ENCODE measurements at places on chromosomes 1 and 21.

DNA sequence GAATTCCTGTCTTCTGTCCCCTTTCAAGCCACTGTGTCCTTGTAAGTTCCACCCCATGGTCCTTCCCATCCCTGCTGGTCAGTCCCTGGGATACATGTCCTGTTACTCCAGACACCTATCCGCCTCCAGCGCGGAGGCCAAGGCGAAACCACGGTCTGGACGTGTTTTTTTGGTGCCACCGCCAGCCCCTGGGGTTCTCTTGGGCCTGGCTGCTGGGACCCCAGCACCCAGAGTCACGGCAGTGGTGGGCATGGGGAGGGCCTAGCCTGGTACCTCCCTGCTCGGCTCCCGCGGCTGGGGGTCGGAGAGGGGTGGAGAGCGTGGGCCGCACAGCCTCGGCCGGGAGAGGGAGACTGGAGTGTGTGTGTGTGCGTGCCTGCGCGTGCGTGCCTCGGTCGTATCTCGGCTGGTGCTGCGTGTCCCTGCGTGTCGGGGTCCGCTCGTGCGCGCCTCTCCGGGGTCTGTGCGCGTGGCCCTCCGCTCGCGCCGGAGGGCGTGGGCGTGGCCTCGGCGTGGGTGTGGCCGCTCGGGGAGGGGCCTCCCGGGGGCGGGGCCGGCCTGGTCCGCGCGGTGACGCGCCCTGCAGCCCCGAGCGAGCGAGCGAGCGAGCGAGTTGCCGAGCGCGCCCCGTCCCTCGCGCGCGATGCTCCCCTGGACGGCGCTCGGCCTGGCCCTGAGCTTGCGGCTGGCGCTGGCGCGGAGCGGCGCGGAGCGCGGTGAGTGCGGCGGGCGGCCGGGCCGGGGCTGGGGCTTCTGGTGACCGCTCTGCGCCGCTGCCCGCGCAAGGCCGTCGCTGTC lies at the start of gene VWA1:
VWA1 (plus strand) TSS at position 585 of the 798 bp plus-strand sequence; CDS start at position 644, 59 bp downstream.
- no peak for DNase-seq

DNA sequence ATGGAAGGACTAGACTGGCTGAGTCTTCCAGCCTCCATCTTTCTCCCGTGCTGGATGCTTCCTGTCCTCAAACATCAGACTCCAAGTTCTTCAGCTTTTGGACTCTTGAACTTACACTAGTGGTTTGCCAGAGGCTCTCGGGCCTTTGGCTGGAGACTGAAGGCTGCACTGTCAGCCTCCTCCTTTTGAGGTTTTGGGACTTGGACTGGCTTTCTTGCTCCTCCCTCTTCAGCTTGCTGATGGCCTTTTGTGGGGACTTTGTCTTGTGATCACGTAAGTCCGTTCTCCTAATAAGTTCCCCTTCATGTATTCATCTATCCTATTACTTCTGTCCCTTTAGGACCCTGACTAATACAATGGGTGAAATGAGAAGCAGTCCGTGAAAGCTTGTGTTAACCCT lies 196.4 kb downstream of the KAZN start:
- no peak for DNase-seq

DNA sequence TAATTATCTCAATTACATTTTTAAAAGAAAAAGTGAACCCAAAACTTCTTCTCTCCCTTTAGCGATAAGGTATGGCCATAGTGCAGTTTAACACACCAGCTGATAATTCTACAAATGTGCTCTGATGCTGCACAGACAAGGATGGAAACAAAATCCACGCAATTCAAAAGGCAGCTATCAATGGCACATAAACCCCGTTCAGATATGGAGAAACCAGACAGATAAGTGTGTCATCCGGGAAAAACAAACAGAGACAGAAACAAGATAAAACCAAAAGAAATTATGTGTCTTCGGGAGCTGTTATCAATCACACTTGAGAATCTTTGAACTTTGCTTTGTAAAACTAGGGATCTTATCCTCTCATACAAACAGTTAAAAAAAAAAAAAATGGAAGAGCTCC lies 73.6 kb downstream of the SIPA1L2 start:
- DNase-seq = no peak

GRCh38 chr21:37257511-37257966 lies 9.6 kb downstream of the VPS26C start:
- no peak for DNase-seq

DNA sequence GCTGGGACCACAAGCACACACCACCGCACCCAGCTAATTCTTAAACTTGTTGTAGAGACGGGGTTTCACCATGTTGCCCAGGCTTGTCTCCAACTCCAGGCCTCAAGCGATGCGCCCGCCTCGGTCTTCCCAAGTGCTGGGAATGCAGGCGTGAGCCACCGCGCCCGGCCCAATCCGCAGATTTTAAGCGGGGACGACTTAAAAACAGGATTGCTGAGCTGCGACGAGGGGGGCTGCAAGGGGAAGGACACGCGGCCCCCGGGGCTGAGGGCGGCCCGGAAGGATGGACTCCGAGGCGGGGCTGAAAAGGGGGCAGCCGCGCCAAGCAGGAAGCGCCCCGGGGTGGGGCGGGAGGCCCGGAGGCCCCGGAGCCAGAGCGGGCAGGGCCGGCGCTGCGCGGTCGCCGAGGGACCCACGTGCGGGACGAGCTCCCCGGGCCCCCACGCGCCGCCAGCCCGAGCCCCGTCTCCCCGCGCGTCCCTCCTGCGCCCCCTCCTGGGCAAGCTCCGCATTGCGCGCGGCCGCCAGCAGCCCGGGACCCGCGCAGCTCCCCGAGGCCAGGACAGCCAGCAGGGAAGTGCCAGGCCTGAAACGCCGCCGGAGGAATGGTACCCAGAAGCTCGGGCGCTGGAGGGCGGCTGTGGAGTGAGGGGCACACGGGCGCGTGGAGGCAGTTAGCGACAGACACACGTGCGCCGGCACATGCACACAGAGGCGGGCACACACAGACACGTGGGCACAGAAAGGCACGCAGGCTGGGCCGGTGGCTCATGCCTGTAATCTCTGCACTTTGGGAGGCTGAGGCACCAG lies 5.5 kb upstream of the PRKCZ start:
- no peak for DNase-seq

DNA sequence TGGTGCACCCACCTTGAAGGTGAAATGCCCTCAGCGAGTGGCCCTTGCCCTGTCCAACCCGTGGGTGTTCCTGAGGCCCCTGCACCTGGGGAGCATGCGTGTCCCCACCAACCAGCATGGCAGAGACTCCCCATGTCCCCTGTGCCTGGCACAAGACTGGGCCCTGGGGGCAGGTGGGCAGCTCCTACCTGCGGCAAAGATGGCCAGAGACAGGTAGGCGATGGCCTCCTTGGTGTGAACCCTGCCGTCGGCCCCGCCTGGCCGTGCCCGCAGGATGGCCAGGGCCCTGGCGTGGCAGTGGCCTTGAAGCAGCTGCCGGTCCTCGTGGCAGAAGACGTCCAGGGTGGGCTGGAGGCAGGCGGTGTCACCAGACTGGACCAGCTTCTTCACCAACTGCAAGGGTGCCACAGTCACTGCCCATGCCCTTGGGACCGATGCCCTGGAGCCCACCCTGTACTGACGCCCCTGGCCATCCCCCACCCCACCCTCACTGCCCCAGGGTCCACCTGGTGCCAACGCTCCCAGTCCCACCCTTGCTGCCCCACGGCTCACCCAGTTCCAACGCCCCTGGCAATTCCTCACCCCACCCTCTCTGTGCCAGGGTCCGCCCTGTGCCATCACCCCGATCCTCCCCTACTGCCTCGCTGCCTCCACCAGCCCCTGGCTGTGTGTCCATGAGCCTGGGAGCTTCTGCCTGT lies 15.7 kb downstream of the TTC34 start:
- DNase-seq = no peak

DNA sequence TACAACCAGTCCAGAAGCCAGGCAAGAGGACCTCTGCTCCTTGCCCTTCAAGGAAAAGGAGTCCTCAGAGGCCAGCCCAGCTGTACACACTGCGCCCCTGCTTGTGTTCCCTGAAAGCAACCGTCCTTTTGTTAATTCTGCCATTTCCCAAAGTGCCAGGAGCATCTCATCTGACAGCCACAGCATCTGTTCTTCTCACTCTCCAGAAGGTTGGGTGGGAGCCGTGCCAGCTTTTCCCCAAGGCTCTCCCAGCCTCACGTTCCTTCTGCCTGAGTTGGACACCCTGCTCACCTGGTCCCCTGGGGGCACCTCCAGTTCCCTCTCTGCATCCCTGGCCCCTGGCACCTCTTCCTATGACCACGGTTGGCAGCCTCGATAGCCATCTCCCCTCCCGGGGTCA lies 10.5 kb upstream of the CNTN2 start:
- no peak for DNase-seq

DNA sequence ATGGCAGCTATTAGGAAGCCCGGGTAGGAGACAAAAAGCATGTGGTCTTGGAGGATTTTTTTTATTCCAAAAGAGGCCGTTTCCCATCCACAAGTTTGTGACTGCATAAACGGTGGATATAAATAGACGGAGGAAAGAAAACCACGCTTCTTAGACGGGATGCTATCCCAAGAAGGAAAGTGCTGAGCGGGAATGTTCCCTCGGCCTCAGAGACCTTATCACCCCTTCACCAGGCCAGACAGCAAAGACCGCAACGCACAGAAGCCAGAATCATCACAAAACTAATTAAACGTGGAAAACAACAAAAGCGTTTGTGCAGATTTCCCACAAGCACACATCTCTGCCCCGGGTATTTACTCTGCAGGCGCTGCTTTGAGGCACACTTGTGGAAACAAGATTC lies 43.2 kb downstream of the HLCS start:
- DNase-seq = no peak

- no peak for DNase-seq
Observed at GRCh38 chr1:64956733-64957441, 9.5 kb downstream of the JAK1 start.

- no peak for DNase-seq
Observed at GRCh38 chr1:232789651-232790050, 15.6 kb upstream of the MAP10 start.

GRCh38 chr1:25523542-25523941 lies 19.9 kb upstream of the LDLRAP1 start:
- no peak for DNase-seq

DNA sequence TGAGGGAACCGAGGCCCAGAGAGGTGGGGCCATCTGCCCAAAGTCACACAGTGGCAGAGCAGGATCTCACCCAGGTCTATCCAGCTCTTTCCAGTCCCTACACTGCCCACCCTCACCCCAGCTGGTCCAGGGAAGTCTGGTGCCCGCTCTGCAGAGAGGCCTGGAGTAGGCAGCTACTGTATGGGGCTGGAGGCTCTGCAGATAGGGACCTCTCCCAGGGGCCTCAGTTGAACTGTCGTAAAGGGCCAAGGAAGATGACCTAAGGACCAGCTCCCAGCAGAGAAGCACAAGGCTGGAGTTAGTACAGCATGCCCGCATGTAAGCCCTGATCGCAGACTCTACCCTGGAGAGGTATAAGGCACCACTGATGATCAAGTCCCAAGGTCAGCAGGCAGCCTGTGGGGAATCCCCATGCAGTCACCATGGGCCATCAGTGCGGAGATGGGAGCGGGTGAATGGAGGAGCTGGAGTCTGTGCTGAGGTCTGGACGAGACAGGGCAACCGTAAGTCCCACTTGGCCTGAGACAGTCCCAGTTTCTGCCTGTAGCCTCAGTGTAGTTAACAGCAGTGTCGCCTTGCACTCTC lies 320.2 kb downstream of the MATN1 start:
- DNase-seq = no peak

- no peak for DNase-seq
Observed at GRCh38 chr1:53303243-53303642, 24.6 kb downstream of the LRP8 start.

GRCh38 chr1:65330021-65330420 lies 20.7 kb downstream of the DNAJC6 start:
- DNase-seq = no peak

DNA sequence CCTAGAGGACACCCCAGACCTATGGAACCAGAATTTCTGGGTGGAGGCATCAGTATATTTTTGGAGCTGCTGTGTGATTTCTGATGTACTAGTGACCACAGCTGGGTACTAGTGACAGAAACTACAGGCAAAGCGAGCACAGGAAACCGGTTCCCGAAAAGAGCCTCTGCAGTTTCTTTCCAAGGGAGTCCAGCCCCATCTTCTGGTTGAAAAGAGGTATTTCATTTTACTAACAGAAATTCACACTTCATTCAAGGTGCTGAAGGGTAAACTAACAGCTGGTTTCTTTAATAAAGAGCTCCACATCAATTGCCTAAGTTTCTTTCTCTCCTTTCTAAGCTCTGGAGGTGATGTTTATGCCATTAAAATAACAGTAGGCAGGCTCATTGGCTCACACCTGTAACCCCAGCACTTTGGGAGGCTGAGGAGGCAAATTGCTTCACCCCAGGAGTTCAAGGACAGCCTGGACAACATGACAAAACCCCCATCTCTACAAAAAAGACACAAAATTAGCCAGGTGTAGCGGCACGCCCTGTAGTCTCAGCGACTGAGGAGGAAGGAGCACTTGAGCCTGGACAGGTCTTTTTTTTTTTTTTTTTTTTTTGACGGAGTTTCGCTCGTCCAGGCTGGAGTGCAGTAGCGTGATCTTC lies 22.0 kb downstream of the THAP3 start:
- no peak for DNase-seq

- DNase-seq = no peak
Observed at GRCh38 chr1:110606657-110607535, 738 bp upstream of the KCNA2 start.

DNA sequence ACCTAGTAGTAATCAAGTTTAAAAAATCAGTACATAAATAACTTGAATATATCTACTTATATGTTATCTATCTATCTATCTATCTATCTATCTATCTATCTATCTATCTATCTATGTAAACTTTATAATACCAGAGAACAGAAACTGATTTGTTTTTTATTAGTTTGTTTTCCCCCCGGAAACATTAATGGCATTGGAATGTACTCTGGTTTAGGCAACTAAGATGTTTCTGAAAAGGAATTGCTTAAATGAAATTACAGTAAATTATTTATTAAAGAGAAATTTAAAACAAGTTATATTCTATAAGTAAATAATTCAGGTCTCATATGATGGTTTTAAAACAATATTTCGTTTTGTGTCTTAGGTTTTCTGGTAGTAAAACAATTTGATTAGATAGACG lies 681.0 kb upstream of the ADAMTS5 start:
- no peak for DNase-seq

DNA sequence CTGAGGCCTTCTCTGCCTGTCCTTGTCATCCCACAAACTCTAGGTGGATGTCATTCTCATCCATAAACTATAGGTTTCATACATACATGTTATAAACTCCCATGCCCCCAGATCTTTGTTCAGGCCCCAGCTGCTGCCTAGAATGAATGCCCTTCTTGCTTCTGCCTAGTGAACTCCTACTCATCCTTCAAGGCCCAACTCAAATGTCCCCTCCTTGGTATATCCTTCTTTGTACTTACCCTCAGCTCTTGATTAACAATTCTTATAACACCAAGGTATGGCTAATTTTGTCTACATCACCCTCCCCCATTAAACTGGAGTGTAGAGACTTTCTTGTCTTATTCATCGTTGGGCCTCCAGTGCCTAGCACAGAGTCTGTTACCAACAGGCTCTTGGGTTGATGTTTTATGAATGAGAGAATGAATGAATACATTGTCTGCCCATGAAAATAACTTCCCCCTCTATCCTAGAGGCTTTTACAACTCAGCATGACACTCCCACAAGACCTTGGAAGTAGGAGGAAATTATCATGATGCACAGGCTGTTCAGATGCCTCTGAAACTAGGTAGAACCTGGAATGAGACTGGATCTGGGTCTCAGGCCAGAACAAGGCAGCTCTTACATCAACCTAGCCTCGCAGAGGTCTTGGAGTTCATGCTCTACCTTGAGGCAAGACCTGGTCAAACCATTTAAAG lies 26.9 kb downstream of the EPHB2 start:
- no peak for DNase-seq

GRCh38 chr1:9706178-9706577 lies 54.6 kb downstream of the PIK3CD start:
- DNase-seq = no peak
